Stimulated activated CD4-positive, alpha-beta T cell treated with anti-CD3 and anti-CD28 coated beads, Interleukin-1b, Interleukin-23, amount 100 ng/mL, for 4 hours (primary cell): ENCODE measurements at places on chromosomes 1 and 21.

GRCh38 chr1:207051191-207051943, at the start of gene YOD1:
Gene YOD1 (minus strand): TSS chr1:207051208. CDS start chr1:207051030, 178 bp downstream.
- DNase-seq = no peak

GRCh38 chr1:92376345-92376744, 77.5 kb downstream of the RPAP2 start:
- DNase-seq = no peak

GRCh38 chr1:39086386-39086785, 60.2 kb downstream of the NDUFS5 start:
- no peak for DNase-seq

DNA sequence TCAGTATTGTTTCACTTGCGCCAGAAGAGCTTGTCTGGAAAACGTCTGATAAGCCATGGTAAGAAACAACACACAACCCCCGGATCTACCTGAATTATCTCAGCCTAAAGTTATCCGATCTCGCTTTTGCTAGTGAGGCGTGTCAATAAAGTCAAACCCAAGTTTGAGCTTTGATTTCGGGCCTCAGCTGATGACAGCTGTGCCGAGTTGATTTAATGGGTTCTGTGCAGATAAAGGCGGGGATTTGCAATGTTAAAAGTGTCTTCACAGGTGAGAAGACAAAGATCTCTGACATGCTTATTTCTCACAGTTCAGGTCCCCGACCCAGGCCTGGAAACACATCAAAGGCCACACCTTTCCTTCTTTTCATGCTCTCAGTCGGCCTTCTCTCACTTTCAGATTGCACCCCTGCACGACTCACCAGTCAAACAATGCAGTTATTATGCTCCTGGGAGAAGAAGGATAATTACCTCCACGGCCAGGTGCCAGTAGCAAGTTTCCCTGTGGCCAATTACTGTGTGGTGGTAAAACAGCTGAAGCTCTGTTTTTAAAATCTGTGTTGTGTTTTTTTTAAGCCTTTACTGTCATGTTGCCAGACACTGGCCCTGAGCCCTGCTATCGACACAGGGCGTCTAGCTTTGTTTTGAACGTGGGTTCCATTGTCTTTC, 245.3 kb upstream of the RUNX1 start:
- DNase-seq = no peak

- no peak for DNase-seq
Measured at GRCh38 chr1:168485048-168485447, 58.7 kb downstream of the XCL2 start.

- DNase-seq = no peak
Measured at GRCh38 chr1:220500372-220500771, 27.6 kb upstream of the MARK1 start.

DNA sequence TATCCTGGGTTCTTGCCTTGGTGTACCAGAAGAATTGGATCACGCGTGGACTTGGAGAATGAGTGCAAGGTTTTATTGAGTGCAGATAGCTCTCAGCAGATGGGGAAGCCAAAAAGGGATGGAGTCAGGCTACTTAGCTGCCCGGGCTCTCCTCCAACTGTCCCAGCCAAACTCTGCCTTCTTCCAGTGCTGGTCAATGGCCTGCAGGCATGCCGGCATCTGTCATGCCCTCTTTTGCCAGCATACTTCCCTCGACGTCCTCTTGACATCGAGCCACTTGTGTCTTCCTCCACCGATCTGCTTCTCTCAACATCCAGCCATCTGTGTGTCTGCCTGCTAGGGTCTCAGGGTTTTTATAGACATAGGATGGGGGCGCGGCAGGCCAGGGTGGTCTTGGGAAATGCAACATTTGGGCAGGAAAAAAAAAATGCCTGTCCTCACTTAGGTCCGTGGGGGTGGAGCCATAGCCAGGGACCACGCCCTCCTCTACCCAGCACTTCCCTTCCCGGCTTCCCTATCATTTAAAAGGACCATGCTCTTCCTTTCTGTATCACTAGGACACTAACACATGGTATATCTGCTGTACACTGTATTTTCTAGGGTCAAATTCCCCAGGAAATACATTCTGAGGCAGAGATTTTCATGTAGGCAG, 47.0 kb upstream of the BCAR3 start:
- DNase-seq = no peak

- DNase-seq = no peak
Measured at GRCh38 chr1:166170726-166171125, 3.9 kb upstream of the FAM78B start.

DNA sequence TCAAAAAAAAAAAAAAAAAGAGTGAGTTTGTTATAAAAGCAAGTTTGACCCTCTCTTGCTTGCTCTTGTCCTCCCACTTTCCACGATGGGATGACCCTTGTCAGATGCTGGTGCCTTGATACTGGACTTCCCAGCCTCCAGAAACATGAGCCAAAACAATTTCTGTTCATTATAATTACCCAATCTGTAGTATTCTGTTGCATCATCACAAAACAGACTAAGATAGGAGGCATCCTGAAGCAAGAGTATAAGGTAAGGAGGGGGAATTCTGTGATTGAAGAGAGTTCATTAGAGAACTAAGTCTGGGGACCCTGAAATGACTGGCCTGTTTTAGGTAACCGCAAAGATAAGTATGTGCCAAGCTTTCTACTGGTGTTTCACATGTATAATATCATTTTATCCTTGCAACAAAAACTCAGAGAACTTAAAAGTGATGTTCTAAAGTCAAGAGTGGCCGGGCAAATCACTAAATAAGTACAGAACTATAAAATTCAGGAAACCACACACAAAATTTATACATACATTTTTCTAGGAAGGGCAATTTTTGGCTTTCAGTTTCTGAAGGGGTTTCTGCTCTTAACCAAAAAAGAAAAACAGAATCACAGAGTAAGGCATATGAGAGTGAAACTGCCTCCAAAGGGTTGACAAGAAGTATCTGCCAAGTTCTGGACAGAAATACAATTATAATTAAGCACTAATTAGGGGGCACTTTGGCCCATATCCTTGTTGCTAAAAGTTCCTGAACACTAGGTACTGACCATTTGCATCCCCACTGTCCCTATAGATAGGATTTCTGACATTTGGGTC, 14.0 kb downstream of the DNALI1 start:
- no peak for DNase-seq

GRCh38 chr1:162701286-162701685, 69.0 kb downstream of the DDR2 start:
- no peak for DNase-seq

DNA sequence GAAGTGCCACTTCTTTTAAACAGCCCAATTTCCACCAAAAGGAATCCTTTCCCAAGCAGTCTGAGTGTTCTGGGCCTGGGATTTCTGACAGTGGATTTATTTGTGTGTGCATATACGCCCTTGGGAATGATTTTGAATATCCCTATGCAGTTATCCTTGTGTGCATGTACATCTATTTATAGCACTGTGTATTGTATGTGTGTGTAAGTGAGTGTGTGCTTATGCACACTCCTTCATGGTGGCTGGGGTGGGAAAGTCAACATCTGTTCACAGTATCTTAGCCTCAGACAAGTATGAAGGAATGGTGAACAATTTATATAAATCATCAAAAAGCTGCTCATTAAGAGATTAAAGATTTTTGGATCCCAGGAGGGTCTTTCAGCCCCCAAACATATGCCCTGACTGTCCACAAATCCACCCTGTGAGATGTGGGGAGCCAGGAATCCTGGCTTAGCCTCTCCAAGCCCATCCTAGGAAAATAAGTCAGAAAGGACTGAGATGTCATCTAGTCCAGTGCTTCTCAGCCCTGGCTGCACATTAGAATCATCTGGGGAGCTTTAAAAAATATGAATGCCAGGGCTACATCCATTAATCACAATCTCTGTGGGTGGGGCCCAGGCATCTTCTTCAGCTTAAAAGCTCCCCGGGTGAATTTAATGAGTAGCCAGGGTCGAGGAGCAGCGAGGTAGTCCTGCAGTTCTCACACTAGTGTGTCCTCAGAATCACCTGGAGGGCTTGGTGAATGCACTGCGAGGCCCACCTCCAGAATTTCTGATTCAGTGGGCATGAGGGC, 101.4 kb downstream of the PLXNA2 start:
- DNase-seq = no peak

DNA sequence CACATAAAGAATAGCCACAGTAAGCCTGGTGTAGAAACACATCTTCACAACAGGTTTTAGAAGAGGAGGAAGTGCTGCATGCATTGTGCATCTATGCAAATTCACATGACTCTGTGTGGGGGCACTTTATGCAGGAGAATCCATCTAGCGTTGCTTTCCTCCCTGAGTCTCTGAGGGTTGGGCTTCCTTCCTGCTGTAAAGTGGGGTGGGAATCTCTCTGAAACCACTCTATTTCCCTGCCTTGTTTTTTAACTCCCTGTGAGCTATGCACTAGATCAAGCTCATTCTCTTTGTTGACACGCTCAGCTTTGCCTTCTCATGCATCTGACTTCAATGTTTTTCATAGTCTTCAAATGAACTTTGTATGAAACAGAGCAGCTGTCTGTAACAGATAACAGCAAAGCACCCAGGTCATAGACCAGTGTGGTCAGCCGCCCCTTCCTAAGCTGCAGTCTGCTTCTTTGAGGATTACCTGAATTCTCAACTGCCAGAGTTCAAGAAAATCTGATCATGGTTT, 102.7 kb upstream of the DPH5 start:
- DNase-seq = no peak

DNA sequence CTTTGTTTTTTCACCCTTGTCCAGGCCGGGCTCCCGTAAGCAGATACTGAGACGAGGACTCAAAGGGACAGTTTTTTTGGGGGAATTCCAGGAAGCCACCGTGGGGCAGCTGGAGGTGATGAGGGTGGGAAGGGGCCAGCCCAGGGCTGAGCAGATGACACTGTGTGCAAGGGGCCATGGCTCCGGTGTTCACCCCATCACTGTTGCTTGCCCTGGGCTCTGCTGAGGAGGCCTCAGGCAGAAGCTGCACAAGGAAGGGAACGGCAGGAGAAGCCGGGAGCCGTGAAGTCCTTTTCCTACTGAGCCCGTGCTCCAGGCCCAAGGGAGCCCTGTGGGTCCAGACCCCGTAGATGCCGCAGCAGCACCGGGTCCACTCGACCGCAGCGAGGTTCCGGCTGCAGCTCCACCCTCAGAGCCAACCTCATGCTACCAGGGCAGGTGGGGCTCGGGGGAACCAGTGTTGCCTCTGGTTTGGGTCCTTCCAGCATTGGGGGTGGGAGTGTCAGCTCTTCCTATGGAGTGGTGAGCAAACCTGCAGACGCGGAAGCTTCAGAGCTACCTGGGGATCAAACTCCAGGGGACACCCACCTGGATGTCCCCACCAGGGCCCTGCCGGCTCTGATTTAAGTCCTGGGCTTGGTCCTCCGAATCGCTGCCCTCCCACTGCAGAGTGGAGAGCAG, 4.3 kb upstream of the CALML6 start:
- no peak for DNase-seq

DNA sequence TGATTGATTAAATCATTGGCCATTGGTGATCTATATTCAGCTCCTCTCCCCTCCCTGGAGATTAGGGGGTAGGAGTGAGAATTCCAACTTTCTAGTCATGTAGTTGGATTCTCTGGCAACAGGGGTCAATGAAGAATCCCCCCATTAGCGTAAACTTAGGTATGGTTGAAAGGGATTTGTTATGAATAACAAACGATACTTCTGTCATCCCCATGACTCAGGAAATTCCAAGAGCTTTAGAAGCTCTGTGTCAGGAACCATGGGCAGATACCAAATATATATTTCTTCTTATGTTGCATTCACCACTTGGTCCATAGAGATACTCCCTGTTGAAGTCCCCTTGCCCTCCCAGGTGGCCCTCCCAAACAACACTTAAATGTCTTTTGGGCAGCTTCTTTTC, 124.5 kb downstream of the DNM3 start:
- DNase-seq = no peak

DNA sequence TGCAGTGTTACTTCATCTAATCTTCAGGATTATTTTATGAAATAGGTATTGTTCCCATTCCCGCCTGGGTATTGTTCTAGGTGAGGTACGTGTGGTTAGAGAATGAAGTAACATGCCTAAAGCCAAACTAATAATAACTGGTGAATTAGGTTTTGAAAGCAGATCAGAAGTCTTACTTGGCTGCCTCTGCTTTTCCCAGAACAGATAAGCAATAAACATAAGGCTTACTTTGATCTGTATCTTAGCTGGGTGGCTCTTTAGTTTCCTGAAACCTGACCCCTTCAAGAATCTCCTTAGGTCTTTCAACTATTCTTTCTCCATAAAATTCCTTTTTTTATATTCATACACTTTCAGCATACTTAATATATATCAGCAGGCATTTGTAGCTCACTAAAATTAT, 65.3 kb downstream of the VAV3 start:
- DNase-seq = no peak

GRCh38 chr1:101293461-101294051, 56.7 kb downstream of the S1PR1 start:
- no peak for DNase-seq

GRCh38 chr1:107328087-107328486, 187.2 kb downstream of the NTNG1 start:
- DNase-seq = no peak

- DNase-seq = no peak
Measured at GRCh38 chr1:9870572-9870971, 39.5 kb downstream of the CTNNBIP1 start.

DNA sequence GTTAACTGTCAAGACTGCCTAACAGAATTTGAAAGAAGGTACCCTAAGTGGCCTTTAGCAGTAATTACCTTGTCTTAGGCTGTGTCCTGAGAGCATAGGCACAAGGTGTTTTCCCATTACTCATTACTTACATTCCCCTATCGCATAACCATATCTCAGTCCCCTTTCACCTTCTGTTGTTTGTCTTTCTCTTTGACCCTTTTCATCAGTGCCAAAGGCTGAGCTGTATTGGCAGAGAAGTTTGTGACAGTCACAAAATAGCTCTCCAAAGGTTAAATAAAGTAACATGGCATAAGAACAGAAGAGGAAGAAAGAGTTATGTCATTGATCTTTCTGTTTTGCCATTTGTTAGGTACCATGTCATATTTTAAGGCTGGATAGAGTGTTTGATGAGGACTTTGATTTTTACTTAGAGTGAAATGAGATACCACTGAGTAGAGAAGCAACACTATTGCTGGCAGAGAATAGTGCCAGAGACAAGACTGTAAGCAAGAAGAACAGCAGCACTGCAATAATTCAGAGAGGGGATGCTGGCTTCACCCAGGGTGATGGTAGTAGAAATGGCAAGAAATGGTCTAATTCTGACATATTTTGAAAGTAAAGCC, 497.8 kb downstream of the TTLL7 start:
- no peak for DNase-seq

DNA sequence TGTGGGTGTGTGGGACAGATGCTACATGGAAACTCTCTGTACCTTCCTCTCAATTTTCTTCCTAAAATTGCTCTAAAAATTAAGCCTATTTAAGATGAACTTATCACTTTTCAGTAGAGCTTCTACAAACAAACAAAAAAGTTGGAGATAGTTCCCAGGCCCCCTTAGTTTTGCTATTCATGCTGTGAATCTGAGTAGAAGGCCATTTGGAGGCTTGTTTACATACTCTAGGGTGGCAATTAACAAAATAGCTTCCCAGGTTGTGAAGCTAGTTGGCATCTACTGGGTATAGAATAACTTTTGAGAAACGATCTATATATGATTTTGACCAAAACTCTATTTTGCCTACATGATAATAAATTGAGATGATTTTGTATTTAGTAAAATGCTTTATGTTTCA, 541.4 kb upstream of the B3GALT2 start:
- no peak for DNase-seq
